ENCODE measurements at places on chromosomes 3 and 15.
A peak's percentile ranks its signal among the peaks of the same experiment; 100 is the strongest.

- no peak for DNase-seq
Observed at GRCh38 chr3:197169028-197169427, 129.4 kb downstream of the DLG1 start.

DNA sequence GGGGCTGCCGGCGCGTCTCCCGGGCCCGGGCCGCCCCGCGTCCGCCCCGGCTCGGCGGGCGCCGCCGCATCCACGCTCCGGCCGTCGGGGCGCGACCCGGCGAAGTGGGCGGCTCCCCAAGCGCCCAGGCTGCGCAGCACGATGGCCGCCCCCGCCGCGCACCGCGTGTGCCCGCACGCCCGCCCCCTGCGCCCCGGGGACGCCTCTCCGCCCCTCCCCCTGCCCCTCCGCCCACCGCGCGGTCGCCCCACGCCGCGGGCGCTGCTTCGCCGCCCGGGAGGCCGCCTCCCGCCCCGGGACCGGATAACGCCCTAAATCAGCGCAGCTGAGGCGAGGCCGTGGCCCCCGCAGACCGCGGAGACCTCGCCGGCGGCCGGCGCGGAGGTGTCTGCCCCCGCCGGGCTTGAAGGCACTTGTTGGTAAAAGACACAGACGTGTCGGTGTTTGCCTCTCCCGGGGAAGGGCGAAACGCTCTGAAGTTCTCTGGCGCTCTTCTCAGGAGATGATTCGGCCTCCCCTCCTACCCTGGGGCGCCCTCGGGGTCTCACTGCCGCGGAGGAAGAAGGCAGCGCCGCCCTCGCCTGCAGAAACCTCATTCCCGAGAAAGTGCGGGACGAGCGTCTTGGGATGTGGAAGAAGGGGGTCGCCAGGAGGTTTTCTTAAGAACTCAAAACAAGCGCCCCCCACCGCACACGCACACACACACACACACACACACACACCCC lies at the start of gene BNC1:
Gene BNC1 (minus strand): TSS at position 106 of the 725 bp plus-strand sequence. CDS start 36 bp downstream, at position 70.
- no peak for DNase-seq

GRCh38 chr3:22582266-22582665 lies 620.9 kb upstream of the UBE2E2 start:
- DNase-seq: no peak

DNA sequence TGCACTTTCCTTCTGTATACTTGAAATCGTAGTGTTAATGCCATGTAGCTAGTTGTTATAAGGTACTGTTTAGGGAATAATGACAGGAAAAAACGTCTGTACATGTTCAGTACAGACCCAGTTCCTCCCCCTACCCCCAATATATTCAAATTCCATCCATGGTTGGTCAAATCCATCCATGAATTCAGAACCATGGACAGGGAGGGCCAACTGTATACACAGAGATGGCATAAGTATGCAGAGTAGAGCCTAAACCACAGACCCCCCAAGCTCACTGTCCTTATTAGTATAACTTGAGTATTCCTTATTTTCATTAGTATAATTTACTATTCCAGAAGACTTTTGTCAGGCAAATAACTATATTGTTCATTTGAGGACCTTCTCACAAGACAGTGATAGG lies 51.2 kb upstream of the ADAMTS17 start:
- DNase-seq: no peak

DNA sequence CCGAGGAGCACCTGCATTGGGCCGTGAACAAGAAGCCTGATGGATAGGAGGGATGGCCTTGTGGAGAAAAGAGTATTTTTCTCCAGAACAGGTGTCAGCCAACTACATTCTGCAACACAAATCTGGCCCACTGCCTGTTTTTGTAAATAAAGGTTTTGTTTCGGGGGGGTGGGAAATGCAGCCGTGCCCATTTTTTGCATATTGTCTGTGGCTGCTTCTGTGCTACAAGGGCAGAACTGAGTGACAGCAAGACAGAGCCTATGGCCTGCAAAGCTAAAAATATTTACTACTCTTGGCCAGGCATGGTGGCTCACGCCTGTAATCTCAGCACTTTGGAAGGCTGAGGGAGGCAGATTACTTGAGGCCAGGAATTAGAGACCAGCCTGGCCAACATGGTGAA lies 95.9 kb upstream of the AKAP13 start:
- DNase-seq: peak; percentile 82

DNA sequence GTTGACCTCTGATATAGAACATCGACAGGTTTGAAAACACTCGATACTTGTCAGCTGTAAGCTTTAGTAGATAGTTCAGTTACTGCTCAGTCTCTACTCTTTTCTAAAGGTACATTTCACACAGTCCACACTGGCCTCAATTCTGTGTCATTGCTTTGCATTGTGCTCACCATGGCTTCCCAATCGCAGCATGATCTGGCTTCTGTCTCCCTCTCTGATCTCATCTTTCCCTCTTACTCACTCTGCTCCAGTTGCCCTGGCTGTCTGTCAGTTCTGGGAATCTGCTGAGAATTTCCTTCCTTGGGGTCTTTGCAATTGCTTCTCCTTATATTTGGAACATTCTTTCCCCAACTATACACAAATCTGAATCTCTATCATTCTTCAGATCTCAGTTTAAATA lies 80.6 kb downstream of the GTF2E1 start:
- no peak for DNase-seq

- DNase-seq: peak; percentile 23
Observed at GRCh38 chr15:86624261-86625036, 544.8 kb downstream of the AGBL1 start.
